T follicular helper cell (primary cell): ENCODE measurements at places on chromosomes 6 and 20.
A peak's percentile ranks its signal among the peaks of the same experiment; 100 is the strongest.

GRCh38 chr6:149317644-149318571 is at the start of gene TAB2:
TAB2 (plus strand) TSS chr6:149317712; CDS start chr6:149369998, 52,286 bp downstream.
- peak; percentile 62 for DNase-seq

- DNase-seq = no peak
Observed at GRCh38 chr6:13190376-13190775, 138.0 kb downstream of the TBC1D7 start.

DNA sequence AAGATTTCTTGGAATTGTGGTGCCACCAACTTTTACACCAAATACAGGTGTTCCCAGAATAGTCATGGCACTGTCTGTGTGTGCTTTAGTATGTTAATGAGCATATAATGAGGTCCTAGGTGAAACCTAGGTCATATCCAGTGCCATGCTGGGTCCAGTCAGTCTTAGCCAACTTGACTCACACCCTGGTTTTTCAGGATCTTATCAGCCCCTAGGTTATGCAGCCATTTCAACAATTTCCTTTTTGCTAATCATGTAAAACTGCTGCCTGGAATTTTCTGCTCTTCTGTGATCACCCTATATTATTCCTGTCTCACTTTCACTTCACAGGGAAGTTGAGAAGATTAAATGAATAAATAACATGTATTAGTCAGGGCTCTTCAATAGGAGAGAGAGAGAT is 23.7 kb downstream of the SDHAF4 start:
- DNase-seq = no peak

DNA sequence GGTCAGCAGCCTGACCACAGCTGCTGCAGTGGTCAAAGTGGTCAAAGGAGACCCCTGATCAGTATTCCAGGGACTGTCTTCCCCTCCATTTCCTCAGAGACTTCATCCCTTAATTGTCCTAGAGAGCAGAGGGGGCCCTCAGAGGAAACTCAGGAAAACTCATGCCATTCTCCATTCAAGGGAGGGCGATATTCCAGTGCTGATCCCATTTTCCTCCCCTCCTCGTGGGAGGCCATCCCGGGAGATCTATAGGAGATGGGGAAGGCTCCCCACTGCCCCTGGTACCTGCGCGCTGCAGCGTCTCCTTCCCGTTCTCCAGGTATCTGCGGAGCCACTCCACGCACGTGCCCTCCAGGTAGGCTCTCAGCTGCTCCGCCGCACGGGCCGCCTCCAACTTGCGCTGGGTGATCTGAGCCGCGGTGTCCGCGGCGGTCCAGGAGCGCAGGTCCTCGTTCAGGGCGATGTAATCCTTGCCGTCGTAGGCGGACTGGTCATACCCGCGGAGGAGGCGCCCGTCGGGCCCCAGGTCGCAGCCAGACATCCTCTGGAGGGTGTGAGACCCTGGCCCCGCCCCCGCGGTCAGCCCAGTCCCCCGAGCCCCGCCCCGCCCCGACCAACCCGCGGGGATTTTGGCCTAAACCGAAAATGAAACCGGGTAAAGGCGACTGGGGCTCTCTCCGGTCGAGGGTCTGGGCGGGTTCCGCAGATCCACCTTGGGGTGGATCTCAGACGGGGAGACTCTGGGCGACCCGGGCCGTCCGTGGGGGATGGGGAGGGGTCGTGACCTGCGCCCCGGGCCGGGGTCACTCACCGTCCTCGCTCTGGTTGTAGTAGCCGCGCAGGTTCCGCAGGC is 878 bp downstream of the HLA-C start:
- DNase-seq = peak; percentile 46

- no peak for DNase-seq
Observed at GRCh38 chr20:9829835-9830234, 9.0 kb downstream of the PAK5 start.

- DNase-seq = no peak
Observed at GRCh38 chr6:44088827-44089590, 38.2 kb downstream of the MRPL14 start.

DNA sequence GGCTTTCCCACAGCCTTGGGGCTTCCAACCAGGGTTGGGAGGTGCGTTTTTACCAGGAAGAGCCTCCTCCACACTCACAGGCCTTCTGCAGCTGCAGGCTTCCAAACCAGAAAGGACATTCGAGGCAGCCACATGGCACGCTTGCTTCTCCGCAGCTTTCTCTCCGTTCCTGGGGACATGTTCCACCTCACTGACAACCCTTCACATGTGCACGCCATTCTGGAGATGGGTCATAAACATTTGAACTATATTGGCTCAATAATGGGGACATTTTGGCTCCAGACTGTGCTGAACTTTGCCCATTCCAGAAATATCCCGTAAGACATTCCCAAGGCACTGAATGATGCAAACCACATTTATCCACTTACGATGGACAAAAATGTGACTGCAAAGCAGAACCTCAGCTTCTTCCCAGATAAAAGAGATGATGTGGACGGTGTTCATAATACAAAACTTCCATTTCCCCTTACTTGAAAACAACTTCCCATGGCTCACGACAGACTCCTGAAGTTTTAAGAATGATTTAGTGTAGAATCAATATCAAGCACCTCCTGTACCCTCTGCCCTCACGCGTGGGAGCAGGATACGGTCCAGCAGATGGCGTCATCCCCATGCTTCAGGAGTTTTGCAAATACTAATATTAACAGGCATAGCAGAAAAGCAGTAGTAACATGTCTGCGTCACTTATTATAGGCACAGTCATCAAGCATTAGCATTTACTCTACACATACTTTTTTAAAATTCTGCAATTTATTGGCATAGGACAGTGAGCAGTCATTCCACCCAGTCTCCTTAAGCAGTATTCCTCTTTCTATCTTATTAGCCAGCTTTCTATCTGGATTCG is 25.4 kb upstream of the FOXF2 start:
- DNase-seq = no peak

GRCh38 chr6:103797738-103798137 is 1062.0 kb downstream of the HACE1 start:
- no peak for DNase-seq

GRCh38 chr6:128993166-128993565 is 110.2 kb downstream of the LAMA2 start:
- DNase-seq = no peak

- DNase-seq = peak; percentile 75
Observed at GRCh38 chr6:17705778-17706579, 746 bp downstream of the NUP153 start.

DNA sequence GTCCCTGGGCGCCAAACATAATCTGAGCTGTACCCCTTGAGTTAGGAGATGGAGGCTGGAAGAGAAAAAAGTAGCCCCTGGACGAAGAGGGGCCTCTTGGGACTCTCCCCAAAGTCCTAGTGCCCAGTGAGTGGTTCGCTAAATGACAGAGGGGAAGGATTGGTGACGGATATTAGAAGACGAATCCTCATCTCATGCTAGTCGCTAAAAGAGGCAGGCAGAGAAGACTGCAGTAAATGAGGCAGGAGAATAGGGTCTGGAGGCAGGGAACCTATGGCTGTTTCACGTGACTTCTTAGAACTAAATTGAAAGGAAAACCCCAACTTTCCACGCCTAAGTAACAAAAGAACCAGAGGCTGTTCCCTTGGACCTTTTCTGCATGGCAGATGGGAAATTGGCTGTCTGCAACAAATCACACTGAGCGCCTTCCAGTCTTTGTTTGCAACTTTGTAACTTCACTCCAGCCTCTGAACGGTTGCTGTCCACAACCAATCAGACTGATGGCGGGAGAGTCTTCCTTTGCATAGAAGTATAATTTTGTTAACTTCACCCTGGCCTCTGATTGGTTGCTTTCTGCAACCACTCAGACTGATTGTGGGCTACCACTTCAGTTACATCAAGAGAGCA is 731 bp upstream of the RBL1 start:
- DNase-seq = no peak

GRCh38 chr20:61986762-61987321 is 78.8 kb downstream of the TAF4 start:
- no peak for DNase-seq

- no peak for DNase-seq
Observed at GRCh38 chr6:35392773-35393672, 50.7 kb downstream of the PPARD start.

DNA sequence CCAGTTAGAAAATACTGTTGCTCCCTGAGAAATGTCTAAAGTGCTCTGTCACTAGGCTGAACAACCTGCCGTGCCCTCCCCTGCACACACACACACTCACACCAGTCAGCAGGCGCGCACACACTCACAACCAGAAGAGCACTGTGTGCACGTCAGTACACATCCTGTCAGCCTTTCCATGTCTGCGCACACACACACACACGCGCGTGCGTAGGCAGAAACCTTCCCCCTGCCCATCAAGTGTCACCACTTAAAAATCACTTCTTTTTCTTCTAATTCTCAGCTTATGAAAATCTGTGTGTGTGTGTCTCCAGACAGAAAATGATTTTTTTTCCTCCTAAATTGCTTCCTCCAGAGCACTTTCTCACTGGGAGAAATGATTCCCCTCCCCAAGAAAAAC is 100.3 kb downstream of the EDN3 start:
- no peak for DNase-seq

GRCh38 chr6:1789092-1789491 is 179.4 kb downstream of the FOXC1 start:
- DNase-seq = no peak

GRCh38 chr6:117960877-117961276 is 53.8 kb downstream of the SLC35F1 start:
- DNase-seq = no peak

- no peak for DNase-seq
Observed at GRCh38 chr6:119801056-119801455, 451.5 kb upstream of the MAN1A1 start.

DNA sequence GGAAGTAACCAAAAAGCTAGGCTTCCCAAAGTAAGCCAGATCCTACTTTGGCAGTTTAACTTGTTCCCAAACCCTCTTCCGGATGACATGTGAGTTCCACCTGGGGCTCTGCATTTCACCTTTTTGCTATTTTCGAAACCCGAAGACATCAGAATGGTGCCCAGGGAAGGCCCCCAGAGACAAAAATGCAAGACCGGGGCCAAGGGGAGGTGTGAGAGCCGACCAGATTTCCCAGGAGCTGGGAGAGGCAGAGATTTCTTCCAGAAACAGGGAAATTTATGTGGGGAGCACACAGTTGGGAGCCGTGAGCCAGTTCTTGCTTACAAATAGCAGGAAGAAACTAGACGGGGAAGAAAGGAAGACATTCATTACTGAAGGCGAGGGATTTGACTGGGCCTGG is 209.7 kb downstream of the ZNF217 start:
- no peak for DNase-seq

- no peak for DNase-seq
Observed at GRCh38 chr6:162708971-162709370, 18.6 kb downstream of the PRKN start.

GRCh38 chr20:18224968-18225568 is 63.3 kb upstream of the ZNF133 start:
- DNase-seq = no peak

DNA sequence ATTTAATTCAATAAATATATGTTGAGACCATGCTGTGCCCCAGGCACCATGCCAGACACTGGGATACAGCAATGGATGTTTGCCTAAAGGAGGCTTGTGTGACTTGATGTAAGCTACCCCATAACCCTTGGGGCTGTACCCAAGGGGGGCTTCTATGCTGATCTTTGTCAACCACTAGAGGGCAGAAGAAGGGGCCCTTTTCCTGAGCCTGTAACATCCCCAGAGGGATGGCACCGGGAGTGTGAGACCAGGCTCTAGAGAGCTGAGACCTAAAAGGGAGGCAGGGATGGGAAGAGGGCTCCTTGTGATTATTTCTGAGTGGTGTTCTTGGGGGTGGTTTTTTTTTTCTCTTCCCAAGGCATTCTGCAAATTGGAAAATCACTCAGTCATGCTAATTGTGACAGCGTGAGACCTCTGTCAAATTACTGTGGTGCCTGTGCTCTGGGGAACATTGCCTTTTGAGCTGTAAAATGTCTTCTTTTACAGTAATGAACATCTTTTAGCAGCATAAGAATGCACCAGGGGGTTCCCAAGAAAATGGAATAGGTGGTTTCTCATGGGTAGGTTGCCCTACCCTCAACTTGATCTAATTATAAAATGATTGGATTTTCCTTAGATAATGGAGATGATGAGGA is 138.7 kb upstream of the SLC24A3 start:
- no peak for DNase-seq

DNA sequence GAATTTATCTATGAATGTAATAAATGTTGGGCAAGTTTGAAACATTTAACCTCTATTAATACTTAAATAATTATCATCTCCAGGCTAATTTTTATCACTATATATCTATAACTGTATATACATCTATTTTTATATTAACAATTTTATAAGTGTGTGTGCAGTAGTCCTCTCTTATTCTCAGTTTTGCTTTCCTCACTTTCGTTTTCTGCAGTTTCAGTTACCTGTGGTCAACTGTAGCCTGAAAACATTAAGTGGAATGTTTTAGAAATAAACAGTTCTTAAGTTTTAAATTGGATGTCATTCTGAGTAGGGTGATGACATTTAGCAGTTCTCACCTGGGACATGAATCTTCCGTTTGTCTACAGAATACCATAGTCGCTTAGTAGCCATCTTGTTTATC is 379.4 kb upstream of the MAN1A1 start:
- no peak for DNase-seq

DNA sequence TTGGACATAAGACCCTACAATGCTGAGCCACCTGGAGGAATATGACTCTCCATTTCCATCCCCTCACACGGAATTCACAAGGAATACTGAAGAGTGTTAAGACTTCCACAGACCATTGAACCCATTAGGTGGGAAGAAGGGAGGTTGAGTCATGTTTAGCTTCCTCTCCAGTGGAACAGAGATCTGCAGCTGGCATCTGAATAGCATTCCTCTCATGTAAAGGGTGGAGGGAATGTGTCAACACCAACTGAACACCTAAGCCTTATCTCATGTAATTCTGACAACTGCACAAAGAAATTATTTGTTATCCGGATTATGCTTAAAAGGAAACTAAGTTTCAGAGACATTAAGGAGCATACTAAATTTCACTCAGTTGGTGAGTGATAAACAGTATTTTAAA is 705.9 kb downstream of the MAFB start:
- DNase-seq = no peak

DNA sequence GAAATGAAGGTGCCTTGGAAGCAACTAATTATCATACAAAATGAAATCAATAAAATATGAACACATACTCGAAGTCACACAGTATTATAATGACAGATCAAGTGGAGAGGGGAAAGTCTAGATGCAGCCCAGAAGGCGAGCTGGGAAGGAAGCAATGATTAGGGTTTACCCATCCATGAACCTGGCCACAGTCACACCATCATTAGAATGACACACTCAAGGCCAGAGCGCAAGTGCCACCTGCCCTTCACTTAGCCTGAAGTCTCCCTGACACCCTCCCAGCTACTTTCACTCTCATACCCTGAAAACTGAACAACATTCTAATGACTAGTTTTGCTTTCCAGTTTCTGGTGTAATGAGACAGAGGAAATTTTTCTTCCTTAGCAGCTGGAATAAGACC is 302.8 kb upstream of the JARID2 start:
- DNase-seq = no peak
